Camera-type eye (tissue), 1 donor: ENCODE measurements at places on chromosomes 3 and 15. TPM values are rescaled to one million over a fixed set of nuclear protein-coding genes. Genes with fewer than 3 reads are reported as not detected.

Gene STX19
- 0.77 TPM for total RNA-seq

Gene CRTAP
- 130 TPM for total RNA-seq

Gene SLC22A13
- 0.27 TPM for total RNA-seq

Gene FAM174B
- 33.9 TPM for total RNA-seq

Gene CLDN16
- 0.16 TPM for total RNA-seq

Gene TSC22D2
- 40.0 TPM for total RNA-seq

Gene GOLGA6L4
- 3.5 TPM for total RNA-seq

Gene PLA2G4B
- 8.0 TPM for total RNA-seq

Gene CCR2
- total RNA-seq = 0.77 TPM

Gene PCNP
- 167 TPM for total RNA-seq

Gene GATM
- total RNA-seq = 49.4 TPM

Gene AP3B2
- total RNA-seq = 30.6 TPM

Gene SLCO2A1
- total RNA-seq = 1.3 TPM

Gene PPP1R2
- total RNA-seq = 67.8 TPM

Gene BNC1
- 1.1 TPM for total RNA-seq

Gene FOXB1
- not detected for total RNA-seq

Gene DZIP1L
- 43.1 TPM for total RNA-seq

Gene LRRC2
- 3.6 TPM for total RNA-seq

Gene ATP13A4
- total RNA-seq = 14.6 TPM

Gene CACNA2D3
- total RNA-seq = 4.9 TPM

Gene C2CD4A
- total RNA-seq = not detected

Gene STAC
- 13.7 TPM for total RNA-seq
